Left lung (tissue), 14 donors: ENCODE measurements at places on chromosomes 12 and 14. TPM values are rescaled to one million over a fixed set of nuclear protein-coding genes. Genes with fewer than 3 reads are reported as not detected.

GRCh38 chr12:58433959-58434358 is 486.3 kb downstream of the LRIG3 start:
- no peak overlapping the region for H3K4me3 ChIP-seq
- no peak overlapping the region for H3K27ac ChIP-seq
- no peak for DNase-seq
- no peaks in the 10 kb centered on the region for H3K36me3 ChIP-seq
- H3K4me1 ChIP-seq: no peaks in the 10 kb centered on the region
- H3K27me3 ChIP-seq: no peaks in the 10 kb centered on the region

CINP gene
- 35.5 TPM for total RNA-seq

DNA sequence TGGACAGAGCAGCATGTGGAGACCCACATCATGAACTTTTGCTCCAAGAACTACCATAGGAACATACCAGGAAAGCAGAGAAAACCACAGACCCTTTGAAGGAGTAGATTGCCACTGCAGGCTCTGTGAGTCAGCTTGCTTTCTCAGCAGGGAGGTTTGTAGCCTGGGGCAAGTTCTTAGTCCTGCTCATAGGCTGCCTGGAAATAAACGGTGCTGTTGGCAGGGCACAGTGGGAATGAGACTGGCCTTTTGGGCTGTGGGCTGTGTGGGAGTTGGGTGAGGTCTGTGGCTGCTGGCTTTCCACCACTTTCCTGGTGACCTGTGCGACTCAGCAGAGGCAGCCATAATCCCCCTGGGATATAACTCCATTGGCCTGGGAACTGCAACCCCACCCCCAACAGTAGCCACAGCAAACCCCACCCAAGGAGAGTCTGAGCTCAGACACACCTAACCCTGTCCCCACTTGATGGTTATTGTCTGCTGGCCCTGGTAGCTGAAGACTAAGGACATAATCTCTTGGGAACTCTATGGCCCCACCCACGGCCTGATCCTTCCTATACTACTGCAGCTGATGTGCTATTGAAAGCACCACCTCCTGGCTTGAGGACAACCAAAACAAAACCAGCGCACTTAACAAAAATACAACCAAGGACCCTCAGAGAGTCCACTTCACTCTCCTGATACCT is 192.1 kb upstream of the GARIN6 start:
- no peak overlapping the region for H3K27ac ChIP-seq
- DNase-seq: no peak
- no peak overlapping the region for H3K4me3 ChIP-seq
- no peaks in the 10 kb centered on the region for H3K27me3 ChIP-seq
- H3K4me1 ChIP-seq: no peaks in the 10 kb centered on the region

KLHL33 gene
- total RNA-seq: 0.20 TPM

NGB gene
- not detected for total RNA-seq

ITGB7 gene
- total RNA-seq: 3.8 TPM
